CD4-positive, alpha-beta T cell treated with Interleukin-4 for 1 hour (primary cell): ENCODE measurements at places on chromosomes 2 and 18.

DNA sequence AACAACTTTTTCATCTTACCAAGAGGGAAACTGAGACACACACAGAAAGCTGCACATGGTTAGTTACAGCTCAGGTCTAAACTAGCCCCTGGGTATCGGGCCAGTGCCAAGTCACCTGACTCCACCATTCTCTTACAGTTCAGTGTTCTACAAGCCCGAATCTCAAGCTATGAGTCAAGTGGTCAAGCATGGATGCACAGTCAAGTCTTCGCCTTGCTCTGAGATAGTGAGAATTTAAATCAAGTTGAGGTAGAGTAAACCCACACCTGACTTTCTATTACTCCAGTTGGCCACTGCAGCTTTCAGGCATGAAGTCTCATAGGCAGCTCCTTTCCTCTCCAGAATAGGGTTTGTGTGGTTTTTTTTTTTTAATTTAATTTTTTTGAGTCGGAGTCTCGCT lies 34.5 kb upstream of the ARL5A start:
- DNase-seq: no peak

GRCh38 chr2:98379311-98380202 lies 33.3 kb downstream of the CNGA3 start:
- DNase-seq: no peak

- no peak for DNase-seq
These were observed 413 bp upstream of the CHMP3 start for GRCh38 chr2:86563650-86564061.

- DNase-seq: no peak
These were observed 53.4 kb upstream of the ANKRD44 start for GRCh38 chr2:197363998-197364397.

GRCh38 chr18:3248658-3249359 lies 1.2 kb downstream of the MYL12A start:
- peak; percentile 79 for DNase-seq

DNA sequence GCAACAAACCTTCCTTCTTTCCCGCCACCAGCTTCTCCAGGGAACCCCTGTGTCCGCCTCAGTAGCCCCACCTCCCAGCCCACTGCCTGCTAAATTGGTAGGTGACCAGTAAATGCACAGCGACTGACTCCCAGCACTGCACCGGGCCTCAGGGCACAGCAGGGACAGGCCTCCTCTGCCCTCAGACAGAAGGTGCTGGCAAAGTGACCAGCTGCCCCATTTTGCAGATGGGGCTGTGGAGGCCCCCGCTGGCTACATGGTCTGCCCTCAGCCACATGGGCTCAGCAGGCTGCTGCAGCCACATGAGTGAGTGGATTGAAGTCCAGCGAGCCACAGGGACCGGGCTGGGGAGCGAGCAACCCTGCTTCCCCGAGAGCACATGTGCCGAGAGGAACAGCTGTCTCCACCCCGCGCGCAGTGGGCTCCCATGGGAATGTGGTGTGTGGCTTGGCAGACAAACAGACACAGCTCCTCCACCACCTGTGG lies 7.8 kb upstream of the NPPC start:
- DNase-seq: no peak

- no peak for DNase-seq
These were observed 80.0 kb upstream of the TMEM200C start for GRCh38 chr18:5975111-5976002.

- peak; percentile 72 for DNase-seq
These were observed 6.2 kb upstream of the TMEM87B start for GRCh38 chr2:112048887-112049286.

DNA sequence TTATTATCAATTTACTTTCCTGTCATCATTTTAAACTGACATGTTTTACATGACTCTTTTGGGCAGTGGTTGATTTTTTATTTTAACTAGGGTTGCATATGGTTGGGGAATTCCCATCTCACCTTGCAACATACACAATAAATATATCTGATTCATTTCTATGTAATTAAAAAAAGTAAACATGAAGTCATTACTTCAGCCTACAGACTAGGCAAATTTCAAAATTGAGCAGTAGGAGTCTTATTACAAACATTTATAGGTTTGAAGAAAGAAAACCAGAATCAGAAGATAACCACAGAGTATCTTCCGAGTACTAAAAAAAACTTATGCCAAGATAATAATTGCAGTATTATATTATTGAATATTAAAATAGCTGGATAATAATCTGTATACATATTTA lies 377.0 kb upstream of the VRK2 start:
- DNase-seq: no peak

DNA sequence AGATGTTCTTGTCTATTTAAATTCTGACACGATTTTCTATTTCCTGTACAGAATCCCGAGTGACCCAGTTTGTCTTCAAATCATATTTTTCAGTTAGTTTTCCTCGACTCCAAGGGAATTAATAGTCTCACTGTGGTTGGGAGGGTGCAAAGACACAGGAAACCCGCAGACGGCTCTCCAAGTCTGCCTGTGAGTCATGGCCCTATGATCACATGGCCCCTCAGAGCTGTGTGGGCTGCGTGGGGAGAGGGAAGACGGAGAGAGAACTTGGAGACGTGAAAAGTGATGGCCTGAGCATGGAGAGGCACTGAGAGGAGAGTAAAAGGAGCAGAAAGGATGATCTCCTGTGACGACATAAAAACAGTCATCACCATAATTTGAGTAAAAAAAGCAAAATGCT lies 989.9 kb downstream of the DCDC2C start:
- no peak for DNase-seq

- no peak for DNase-seq
These were observed 76.3 kb downstream of the GPD2 start for GRCh38 chr2:156512451-156512850.
